ENCODE measurements at places on chromosomes 7 and 10.

DNA sequence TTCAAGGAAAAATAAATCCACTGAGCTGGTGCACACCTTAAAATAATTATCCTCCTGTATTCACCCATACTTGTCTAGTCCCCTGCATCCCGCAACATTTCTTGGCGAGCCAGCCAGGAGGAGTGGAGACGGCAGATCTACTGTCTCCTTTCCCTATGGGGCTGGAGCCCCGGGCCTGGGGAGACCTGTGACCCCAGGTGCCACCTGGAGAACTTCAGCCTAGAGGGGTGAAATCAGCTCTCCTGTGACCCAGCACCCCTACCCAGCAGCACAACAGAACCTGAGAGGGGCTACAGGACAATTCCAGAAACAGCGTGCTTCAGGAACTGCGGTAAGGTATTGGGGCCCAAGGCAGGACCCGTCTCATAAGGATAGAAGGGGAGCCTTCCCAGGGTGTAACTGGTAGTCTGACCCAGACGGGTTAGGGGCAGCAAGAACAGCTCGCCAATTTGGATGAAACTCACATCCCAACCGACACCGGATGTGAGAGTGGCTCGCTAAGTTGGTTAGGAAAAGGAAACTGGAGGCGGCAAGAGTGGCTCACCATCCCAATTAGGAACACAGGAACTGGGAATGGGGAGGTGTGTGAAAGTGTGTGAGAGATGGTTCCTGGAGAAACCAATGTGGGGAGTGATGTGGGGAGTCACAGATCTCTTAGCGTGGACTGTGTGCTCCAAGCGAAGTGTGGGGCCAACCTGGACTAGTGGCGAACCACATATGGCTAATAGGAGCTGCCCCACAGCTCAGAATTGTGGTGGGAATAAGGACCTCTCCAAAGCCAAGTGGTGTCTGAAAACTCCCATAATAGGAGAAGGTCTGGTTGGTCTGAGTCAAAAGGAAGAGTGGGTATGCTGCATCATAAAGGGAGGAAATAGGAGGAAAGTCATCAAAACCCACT, 15.1 kb upstream of the DENND2A start:
- DNase-seq = no peak

DNA sequence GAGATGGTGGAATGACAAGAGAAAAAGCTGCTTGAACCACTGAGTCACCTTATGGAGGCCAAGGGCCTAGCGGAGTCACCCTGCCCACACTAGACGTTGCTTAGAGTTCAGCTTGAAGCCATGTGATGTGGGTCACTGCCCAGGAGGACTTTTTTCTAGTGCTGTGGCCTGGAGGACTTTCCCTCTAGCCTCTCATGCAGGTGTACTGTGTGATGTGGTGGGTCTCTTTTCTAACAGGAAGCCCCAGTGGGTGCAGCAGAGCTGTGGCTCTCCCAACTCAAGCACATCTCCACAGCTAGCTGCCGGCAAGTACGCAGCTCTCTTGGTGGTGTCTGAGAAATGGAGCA, 13.6 kb downstream of the POR start:
- DNase-seq = no peak

DNA sequence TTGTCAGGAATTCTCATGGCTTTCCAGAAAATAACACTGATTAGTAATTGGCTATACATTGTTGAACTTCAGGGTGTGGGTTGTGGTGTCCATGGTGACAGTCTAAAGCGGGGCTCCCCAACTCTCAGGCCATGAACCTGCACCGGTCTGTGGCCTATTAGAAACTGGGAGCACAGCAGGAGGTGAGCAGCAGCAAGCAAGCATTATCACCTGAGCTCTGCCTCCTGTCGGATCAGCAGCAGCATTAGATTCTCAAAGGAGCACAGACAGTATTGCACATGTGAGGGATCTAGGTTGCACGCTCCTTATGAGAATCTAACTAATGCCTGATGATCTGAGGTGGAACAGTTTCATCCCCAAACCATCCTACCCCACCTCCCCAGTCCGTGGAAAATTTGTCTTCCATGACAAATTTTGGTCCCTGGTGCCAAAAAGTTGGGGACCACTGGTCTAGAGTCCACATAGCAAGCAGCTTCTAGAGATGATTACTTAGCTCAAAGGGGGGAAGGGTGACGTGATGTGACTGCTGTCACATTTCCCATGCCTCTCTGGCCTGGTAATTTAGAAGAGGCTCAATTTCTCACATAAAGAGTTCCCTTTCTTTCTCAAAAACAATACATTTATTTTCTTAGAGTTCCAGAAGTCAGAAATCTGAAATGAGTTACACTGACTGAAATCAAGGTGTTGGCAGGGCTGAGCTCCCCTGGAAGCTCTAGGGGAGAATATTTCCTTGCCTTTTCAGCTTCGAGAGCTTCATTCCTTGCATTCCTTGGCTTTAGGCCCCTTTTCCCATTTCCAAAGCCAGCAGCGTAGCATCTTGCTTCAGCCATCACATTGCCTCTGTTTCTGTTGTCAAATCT, 17.6 kb upstream of the FAM221A start:
- no peak for DNase-seq

- no peak for DNase-seq
These were observed 2.9 kb downstream of the KLF6 start for GRCh38 chr10:3782146-3782450.

- DNase-seq = peak; percentile 40
These were observed 68.8 kb downstream of the PROSER2 start for GRCh38 chr10:11891776-11892486.

- DNase-seq = no peak
These were observed 113.5 kb downstream of the LARP4B start for GRCh38 chr10:818010-818409.

DNA sequence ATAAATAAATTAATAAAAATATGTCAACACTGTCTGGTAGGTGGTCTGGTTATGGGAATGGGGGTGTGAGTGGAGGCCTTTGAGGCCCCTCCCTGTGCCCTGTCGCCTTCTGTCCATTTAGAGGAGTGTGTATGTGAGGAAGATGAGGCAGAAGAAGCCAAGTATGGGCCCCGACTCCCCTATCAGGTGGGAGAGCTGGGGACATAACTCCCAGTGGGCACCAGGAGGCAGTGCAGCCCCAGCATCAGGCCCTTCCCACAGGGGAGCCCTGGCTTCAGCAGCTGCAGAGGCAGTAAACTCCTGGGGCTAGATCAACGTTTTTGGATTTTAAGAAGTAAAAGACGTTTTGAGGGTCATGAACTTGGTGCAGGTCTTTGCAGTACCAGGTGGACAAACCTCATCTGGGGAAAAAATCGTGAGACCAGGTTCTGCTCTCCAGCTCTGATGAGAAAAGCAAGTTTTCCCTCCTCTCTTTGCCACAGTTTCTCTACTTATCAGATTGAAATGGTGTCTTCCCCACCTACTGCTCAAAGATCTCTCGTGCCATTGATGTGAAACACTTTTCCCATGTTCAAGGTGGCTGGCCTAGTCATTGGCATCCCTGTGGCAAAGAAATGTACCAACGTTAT, 167.8 kb upstream of the EEPD1 start:
- peak; percentile 92 for DNase-seq

- DNase-seq = peak; percentile 84
These were observed 179.0 kb upstream of the KLF14 start for GRCh38 chr7:130912862-130913638.

- no peak for DNase-seq
These were observed 468.6 kb upstream of the TEX47 start for GRCh38 chr7:89264126-89264525.

- DNase-seq = no peak
These were observed 34.6 kb downstream of the KAZALD1 start for GRCh38 chr10:101096378-101096777.

DNA sequence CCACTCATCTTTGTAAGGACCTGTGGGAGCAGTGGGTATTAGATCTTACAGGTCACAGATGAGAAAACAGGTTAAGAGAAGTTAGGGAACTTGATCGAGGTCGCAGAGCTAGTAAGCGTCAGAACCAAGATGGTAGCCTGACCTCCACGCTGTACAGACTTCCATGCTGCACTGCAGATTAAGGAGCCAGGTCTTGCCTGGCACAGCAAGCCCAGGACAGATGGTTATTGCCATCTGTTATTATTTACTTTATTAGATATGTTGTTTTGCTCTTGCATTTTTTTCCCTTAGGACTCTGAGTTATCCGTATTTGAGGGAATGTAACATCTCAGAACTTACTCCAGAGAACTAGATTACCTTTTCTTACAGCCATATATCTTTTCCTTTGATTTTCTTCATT, 147.2 kb downstream of the NSUN6 start:
- DNase-seq = no peak

DNA sequence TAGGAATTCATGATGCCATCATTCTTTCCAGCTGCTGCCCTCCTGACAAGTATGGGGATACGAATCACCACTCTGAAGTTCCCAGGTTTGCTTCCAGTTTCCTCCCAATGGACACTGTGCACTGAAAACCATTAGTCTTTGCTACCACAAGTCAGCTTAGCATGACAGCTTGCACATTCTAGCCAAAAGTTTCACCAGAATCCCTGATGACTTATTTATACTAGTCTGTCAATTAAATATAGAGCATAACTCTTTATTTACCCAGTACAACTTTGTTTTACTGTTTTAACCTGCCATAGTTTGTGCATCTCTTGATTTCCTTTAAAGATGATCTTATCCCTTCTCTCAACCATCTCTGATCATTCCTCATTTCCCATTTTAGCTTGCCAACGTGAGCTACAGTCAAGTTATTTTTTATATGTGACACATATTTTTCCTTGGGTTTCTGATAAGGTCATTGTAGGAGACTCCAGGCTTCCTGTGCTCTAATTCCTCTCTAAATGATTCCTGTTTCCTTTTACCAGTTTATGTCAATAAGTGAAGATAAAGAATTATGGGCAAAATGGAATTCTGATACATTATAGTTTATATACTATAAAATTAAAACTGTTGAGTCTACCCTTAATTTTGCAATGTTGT, 167.5 kb upstream of the MEOX2 start:
- DNase-seq = no peak

- no peak for DNase-seq
These were observed 55.3 kb upstream of the BMPER start for GRCh38 chr7:33849971-33850559.

DNA sequence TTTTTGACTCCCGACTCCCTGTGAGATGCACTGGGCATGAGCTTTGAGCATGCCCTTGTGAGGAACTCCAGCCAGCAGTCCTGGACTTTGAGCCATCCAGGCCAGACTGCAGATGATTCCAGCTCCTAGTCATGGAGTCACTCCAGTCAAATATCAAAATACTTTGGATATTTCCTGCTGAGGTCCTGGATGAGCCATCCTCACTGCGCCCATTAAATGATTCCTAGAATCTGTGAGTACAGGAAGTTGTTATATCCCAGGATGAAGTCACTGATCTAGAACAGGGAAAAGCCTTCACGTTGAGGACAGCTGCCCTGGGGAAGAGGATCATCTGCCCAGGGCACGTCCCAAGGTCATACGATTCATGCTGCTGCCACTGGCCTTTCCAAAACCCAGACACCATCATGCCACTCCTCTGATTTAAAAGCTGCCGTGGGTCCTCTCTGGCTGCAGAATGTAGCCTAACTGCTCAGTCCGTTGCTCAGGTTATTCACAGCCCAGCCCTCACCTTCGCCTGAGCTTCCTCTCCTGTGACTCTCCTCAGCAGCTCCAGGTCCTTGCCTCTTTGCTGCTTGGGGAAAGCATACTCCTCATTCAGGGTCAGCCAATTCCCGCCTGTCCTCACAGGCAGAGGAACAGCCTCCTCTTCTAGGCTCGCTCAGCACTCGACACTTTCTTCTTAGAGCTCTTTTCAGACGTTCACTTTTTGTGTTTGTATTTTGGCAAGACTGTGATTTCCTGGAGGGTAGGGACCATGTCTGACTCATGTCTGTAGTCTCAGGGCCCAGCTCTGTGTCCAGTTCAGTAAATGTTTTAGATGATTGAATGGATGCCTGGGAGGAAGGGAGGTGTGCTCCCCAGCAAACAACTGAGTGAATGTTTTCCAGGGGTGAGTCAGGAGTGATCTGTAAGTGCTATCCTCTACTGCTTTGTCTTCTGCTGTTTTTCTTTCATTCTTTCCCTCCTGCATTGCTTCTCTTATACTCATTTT, 157.8 kb downstream of the SNX10 start:
- DNase-seq = no peak

DNA sequence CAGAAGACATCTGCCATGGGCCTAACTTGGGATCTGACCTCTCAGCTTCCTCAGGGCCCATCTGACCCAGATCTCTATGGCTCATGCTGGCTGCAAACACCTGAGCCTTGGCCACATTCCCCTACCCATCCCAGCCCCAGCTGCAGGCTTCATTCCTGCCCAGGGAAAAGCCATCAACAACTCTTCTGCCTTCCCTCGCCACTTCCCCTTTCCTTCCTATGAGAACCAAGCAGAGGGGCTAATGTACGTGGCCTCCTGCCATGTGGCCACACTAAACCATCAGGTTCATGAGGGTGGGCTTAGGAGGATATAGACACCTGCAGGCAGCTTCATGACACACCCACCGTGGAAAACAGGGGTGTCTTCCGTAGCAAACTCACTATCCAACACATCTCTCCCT, 312.2 kb downstream of the GALNT17 start:
- DNase-seq = no peak

- no peak for DNase-seq
These were observed 4.6 kb downstream of the CCDC136 start for GRCh38 chr7:128796327-128796726.

GRCh38 chr7:44291733-44292419, 33.5 kb downstream of the CAMK2B start:
- no peak for DNase-seq

GRCh38 chr7:24819916-24820689, 62.8 kb upstream of the GSDME start:
- DNase-seq = peak; percentile 92

- no peak for DNase-seq
These were observed 604.8 kb upstream of the IGFBP3 start for GRCh38 chr7:46525876-46526275.

DNA sequence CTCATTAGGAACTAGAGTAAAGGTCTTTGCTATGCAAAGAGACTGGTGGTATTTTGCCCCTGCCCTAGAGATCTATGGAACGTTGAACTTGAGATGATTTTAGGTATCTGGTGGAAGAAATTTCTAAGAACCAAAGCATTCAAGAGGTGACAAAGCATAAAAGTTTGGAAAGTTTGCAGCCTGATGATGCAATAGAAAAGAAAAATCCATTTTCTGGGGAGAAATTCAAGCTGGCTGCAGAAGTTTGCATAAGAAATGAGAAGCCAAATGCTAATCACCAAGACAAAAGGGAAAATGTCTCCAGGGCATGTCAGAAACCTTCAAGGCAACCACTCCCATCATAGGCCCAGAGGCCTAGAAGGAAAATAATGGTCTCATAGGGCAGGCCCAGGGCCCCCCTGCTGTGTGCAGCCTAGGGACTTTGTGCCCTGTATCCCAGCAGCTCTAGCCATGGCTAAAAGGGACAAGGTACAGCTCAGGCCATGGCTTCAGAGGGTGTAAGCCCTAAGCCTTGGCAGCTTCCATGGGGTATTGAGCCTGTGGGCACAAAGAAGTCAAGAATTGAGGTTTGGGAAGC, 16.5 kb downstream of the TFPI2 start:
- DNase-seq = no peak

Data from Kasumi-1 (cell line).